Foreskin keratinocyte (primary cell): ENCODE measurements at places on chromosomes 1 and 21. TPM values are rescaled to one million over a fixed set of nuclear protein-coding genes. Genes with fewer than 3 reads are reported as not detected.

GRCh38 chr1:166836733-166837132 lies 2.5 kb upstream of the POGK start:
- peak; percentile 29 for DNase-seq

Gene NPHS2
- not detected in 2 replicates for total RNA-seq

DNA sequence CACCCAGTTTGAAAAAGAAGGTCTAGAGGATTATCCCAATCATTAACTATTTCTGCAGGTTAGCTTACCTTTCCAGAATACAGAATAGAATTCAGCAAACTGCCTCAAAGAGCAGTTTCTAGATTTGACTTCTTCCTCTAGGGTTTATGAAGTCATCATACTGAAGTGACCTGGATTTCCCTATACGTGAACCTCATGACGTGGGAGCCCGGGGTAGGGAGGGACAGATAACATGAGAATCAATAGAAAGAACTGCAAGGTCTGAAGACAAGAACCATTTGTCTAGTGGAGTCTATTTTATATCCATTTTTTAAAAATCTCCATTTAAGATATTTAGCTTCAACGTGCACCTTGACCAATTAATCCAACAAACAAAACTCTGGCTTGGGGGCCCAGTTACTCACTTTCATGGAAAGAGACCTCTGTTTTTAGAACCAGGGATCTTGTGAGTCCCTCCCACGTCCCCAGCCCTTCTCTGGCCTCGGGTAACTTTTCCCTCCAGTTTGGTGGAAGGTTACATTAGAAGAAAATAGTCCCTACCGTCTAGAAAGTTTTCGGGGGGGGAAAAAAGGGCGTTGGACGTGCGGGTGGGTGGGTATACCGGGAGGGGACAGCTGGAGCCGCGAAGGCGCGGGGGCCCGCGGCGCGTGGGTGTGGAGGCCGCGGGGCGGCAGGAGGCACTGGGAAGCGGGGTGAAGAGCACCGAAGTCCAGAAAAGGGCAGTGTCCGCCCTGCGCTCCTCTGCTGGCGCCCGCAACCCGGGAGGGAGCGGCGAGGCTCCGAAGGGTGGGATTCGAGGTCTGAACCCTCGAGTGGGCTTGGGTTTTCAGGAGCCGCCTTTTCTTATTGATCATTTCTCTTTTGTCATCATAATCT lies 13.8 kb upstream of the POGZ start:
- DNase-seq, result peak; percentile 31

- no peak for DNase-seq
Observed at GRCh38 chr21:25647647-25648046, 8.6 kb downstream of the JAM2 start.

GRCh38 chr1:225539069-225539468 lies 111.2 kb upstream of the LBR start:
- DNase-seq, result peak; percentile 44
